Small intestine (tissue), 16 donors: ENCODE measurements at places on chromosomes 1 and 21.

- H3K4me1 ChIP-seq, result peaks cover 24% of the 10 kb centered on the region
- no peaks in the 10 kb centered on the region for H3K36me3 ChIP-seq
- no peak for DNase-seq
- H3K4me3 ChIP-seq, result peak overlapping the region; percentile 24
Observed at GRCh38 chr21:43701936-43702784, 16.8 kb upstream of the PDXK start.

GRCh38 chr1:209808059-209808581 lies 2.2 kb upstream of the IRF6 start:
- DNase-seq, result peak; percentile 93
- no peak overlapping the region for H3K4me3 ChIP-seq
- H3K27ac ChIP-seq, result no peak overlapping the region
- peaks cover 43% of the 10 kb centered on the region for H3K4me1 ChIP-seq

DNA sequence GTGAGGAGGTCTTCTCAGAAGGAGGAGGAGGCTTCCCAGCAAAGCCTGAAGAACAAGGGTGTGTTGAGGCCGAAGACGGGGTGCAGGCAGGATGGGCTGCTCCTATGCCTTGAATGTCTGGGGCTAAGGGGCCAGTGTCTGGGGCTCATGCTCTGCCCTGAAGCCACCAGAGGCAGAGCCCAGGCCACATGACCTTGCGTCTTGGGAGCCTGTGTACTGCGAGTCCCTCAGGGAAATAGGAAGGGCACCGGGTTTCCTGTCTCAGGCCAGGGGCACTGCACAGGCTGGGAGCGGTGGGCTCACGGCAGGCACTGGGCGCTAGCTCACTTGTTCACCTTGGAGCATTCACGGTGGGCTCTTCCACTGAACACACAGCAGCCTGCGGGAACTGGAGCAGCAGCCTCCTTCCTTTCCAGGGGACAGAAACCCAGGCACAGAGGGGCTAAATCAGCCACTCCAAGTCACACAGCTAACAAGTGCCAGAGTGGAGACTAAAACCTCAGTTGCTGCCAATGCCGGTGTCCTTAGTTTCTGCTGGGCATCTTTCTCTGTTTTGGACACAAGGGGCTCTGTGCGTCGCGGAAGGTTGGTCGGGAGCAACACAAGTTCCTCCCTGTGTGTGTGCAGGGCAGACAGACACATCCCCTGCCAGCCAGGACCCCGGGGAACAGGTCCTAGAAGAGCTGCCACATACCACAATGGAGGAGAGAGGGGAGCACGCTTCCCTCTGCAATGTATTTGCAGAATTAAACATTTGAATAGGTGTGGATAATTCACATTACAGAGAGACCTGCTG lies 104.8 kb upstream of the C1orf174 start:
- no peak for DNase-seq
- H3K4me1 ChIP-seq, result no peaks in the 10 kb centered on the region
- no peaks in the 10 kb centered on the region for H3K27me3 ChIP-seq

- H3K4me1 ChIP-seq, result no peaks in the 10 kb centered on the region
- H3K27ac ChIP-seq, result no peak overlapping the region
- H3K4me3 ChIP-seq, result no peak overlapping the region
- no peaks in the 10 kb centered on the region for H3K36me3 ChIP-seq
- no peaks in the 10 kb centered on the region for H3K27me3 ChIP-seq
Observed at GRCh38 chr1:245052258-245052657, 102.5 kb upstream of the KIF26B start.

GRCh38 chr1:115714572-115715141 lies 53.9 kb downstream of the CASQ2 start:
- H3K27ac ChIP-seq, result no peak overlapping the region
- H3K4me1 ChIP-seq, result no peaks in the 10 kb centered on the region
- H3K4me3 ChIP-seq, result no peak overlapping the region
- peak; percentile 79 for DNase-seq

DNA sequence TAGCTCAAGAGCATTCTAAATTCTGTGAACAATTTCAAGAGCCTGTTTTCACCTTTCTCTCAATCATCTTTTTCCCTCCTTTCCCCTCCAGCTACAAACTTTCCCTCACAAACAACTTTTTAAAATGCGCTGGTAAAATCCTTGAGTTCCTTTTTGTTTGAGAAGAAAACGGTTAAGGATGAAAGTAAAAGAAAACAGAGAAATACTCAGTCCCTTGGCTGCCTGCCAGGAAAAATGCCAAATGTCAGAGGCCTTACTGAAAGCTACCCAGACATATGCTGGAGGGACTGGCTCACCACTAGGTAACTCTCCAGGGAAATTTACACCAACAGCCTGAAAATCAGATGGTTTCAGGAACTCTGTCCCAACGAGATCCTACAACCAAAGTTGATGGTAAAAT lies 11.0 kb upstream of the SERBP1 start:
- H3K4me1 ChIP-seq, result no peaks in the 10 kb centered on the region
- H3K27me3 ChIP-seq, result no peaks in the 10 kb centered on the region
- H3K27ac ChIP-seq, result no peak overlapping the region
- DNase-seq, result no peak
- H3K4me3 ChIP-seq, result no peak overlapping the region

GRCh38 chr1:22484706-22485345 lies 33.2 kb downstream of the ZBTB40 start:
- H3K4me3 ChIP-seq, result no peak overlapping the region
- no peaks in the 10 kb centered on the region for H3K4me1 ChIP-seq
- H3K27me3 ChIP-seq, result no peaks in the 10 kb centered on the region

- no peak overlapping the region for H3K27ac ChIP-seq
- no peak overlapping the region for H3K4me3 ChIP-seq
- H3K4me1 ChIP-seq, result no peaks in the 10 kb centered on the region
- H3K27me3 ChIP-seq, result no peaks in the 10 kb centered on the region
- no peaks in the 10 kb centered on the region for H3K36me3 ChIP-seq
Observed at GRCh38 chr1:172219966-172220365, 200.5 kb upstream of the C1orf105 start.

DNA sequence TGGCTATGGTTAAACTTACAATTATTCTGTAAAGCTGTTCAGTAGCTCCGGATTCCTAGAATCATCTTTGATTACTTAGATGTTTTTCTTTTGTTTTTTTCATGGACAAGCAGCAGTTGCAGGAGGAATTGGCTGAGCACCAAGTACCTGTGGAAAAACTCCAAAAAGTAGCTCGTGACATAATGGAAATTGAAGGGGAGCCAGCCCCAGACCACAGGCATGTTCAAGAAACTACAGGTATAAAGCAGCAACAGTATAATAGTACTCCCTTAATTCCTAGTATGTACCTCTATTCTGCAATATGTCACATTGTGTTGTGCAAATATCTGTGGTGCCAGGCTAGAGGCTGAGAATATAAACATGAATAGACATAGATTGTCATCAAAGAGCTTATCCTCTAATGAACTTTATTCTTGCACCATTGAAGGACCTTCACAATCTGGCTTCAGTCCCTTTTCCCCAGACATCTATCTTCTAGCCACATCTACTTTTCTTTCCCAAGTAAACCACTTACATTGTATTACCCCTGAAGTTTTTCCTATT lies 132.3 kb upstream of the BMP8A start:
- H3K27me3 ChIP-seq, result no peaks in the 10 kb centered on the region
- H3K4me3 ChIP-seq, result no peak overlapping the region
- no peak overlapping the region for H3K27ac ChIP-seq
- H3K4me1 ChIP-seq, result no peaks in the 10 kb centered on the region
- no peak for DNase-seq

DNA sequence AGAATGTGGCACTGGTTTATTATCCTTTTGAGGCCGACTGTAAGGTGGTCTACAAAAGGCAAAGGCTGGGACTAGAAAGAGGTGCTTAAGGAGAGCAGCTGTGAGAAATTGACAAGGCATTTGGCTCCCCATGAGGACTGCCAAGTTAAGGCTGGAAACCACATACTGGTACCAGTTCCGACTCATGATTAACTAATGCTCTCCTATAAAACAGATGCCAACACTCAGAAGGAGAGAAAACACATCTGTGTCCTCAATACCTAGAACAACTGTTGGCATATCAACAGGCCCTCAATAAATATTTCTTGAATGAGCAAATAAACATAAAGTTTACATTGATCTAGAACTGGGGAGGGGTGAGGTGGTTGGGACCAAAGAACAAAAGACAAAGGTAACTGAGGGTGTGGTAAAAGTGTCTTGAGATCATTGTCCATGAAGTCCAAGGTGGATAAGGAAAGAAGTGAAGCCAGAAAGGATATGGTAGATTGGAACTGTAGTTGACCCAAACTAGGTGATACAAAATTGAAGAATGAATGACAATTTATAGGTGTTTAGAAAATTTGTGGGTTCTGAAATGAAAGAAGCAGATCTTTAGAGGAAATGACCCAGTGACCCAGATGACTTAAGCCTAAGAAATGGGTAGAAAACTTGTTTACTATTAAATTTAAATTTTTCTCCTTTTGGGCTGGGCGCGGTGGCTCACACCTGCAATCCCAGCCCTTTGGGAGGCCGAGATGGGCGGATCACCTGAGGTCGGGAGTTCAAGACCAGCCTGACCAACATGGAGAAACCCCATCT lies 16.9 kb upstream of the MCL1 start:
- H3K4me1 ChIP-seq, result peaks cover 11% of the 10 kb centered on the region
- H3K36me3 ChIP-seq, result peaks cover 12% of the 10 kb centered on the region
- peak overlapping the region; percentile 24 for H3K27ac ChIP-seq
- no peak overlapping the region for H3K4me3 ChIP-seq
- DNase-seq, result peak; percentile 94
- H3K27me3 ChIP-seq, result no peaks in the 10 kb centered on the region

DNA sequence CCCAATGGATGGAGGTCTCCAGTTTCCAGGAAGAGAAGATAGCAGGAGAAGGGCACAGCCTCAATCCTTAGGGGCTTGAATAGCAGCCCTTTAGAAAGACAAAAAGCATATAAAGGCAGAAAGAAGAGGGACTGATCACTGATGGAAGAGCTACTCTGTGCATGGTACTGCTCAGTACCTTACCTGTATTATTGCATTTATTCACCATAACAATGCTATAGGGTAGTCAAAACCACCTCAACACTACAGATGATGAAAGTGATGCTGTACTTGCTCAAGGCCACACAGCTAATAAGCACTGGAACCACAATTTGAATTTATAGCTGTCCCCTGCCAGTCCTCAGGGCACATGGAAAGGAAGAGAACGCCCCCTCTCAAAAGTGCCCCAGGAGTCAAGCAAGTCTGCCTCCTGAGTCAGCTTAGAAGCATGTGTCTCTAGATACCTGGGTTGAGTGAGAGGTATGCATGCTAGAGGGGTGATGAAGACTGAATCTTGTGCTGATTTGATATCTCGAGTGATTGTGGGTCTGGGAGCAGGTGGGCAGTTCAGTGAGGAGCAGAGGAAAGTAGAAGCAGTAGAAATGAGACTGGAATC lies 13.6 kb downstream of the DDAH1 start:
- DNase-seq, result no peak
- H3K27ac ChIP-seq, result no peak overlapping the region
- peaks cover 18% of the 10 kb centered on the region for H3K4me1 ChIP-seq
- H3K27me3 ChIP-seq, result no peaks in the 10 kb centered on the region

- no peaks in the 10 kb centered on the region for H3K36me3 ChIP-seq
- H3K4me3 ChIP-seq, result no peak overlapping the region
- H3K27ac ChIP-seq, result no peak overlapping the region
- no peaks in the 10 kb centered on the region for H3K4me1 ChIP-seq
- H3K27me3 ChIP-seq, result no peaks in the 10 kb centered on the region
- DNase-seq, result no peak
Observed at GRCh38 chr1:94038511-94038910, 82.4 kb downstream of the ABCA4 start.

GRCh38 chr1:101144671-101145448 lies 92.0 kb upstream of the S1PR1 start:
- H3K27ac ChIP-seq, result no peak overlapping the region
- DNase-seq, result no peak
- no peak overlapping the region for H3K4me3 ChIP-seq
- no peaks in the 10 kb centered on the region for H3K4me1 ChIP-seq
- H3K27me3 ChIP-seq, result no peaks in the 10 kb centered on the region

- no peaks in the 10 kb centered on the region for H3K36me3 ChIP-seq
- H3K4me3 ChIP-seq, result no peak overlapping the region
- DNase-seq, result no peak
- no peak overlapping the region for H3K27ac ChIP-seq
- H3K27me3 ChIP-seq, result no peaks in the 10 kb centered on the region
- no peaks in the 10 kb centered on the region for H3K4me1 ChIP-seq
Observed at GRCh38 chr21:38679534-38679933, 126.2 kb upstream of the ETS2 start.

DNA sequence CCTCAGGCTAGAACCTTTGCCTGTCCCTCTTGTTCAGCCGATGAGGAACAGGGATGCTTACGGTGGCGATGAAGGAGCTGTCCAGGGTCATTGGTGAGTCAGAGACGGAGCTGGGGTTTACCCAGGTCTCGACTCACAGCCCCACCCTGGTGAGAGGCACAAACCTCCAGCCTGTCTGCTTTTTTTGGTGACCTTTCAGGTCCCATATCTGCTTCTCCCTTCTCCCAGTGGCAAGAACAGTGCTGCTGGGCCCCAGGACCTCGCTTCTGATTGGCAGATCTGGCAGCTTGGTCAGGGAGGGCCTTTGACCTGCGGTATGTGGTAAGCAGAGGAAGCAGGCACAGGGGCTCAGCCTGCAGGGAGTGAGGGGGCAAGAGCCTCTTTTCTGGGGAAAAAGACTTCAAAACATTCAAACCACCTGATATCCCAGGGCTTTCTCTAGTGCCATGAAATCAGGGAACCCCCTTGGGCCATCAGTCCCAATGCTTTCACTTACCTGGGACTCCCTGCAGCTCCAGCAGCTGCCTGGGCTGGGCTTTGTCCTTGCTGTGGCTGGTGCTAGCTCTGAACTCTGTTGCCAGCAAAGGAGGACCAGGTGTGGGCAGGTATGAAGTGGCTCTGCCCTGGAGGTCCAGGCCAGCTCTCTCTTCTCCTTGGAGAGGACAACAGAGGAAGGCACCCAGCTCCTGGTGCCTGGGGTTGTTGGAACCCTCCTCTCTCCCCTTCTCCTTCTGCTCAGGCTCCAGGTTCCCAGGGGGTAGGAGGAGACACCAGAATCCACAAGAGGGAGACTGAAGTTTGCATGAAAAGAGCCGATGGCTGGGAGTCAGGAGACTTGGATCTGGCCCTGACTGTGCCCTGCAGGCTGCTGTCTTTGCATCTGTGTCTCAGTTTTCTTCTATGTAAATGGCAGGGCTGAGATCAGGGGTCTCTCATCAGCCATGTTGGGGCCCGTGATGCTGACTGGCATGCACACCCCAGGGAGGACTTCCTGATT lies 41.4 kb downstream of the TRIM62 start:
- no peak overlapping the region for H3K27ac ChIP-seq
- no peaks in the 10 kb centered on the region for H3K36me3 ChIP-seq
- H3K4me3 ChIP-seq, result no peak overlapping the region

- H3K36me3 ChIP-seq, result no peaks in the 10 kb centered on the region
- no peak overlapping the region for H3K27ac ChIP-seq
- H3K4me1 ChIP-seq, result no peaks in the 10 kb centered on the region
- DNase-seq, result no peak
- H3K4me3 ChIP-seq, result no peak overlapping the region
Observed at GRCh38 chr21:36487641-36488307, 7.9 kb upstream of the CLDN14 start.

GRCh38 chr1:196660852-196661251 lies 9.0 kb downstream of the CFH start:
- no peaks in the 10 kb centered on the region for H3K36me3 ChIP-seq
- no peaks in the 10 kb centered on the region for H3K27me3 ChIP-seq
- no peak overlapping the region for H3K4me3 ChIP-seq
- H3K4me1 ChIP-seq, result no peaks in the 10 kb centered on the region
- DNase-seq, result peak; percentile 24
- H3K27ac ChIP-seq, result no peak overlapping the region

GRCh38 chr1:202553560-202554038 lies 156.7 kb downstream of the SYT2 start:
- peaks cover 3% of the 10 kb centered on the region for H3K36me3 ChIP-seq
- H3K27ac ChIP-seq, result no peak overlapping the region
- peak; percentile 14 for DNase-seq
- no peak overlapping the region for H3K4me3 ChIP-seq
